ENCODE measurements at places on chromosomes 5 and 9. TPM values are rescaled to one million over a fixed set of nuclear protein-coding genes. Genes with fewer than 3 reads are reported as not detected.

GRCh38 chr9:126719618-126720031 is 85.2 kb upstream of the ZBTB43 start:
- DNase-seq: peak; percentile 92

GRCh38 chr5:39891376-39891775 is 466.6 kb upstream of the DAB2 start:
- DNase-seq: no peak

- DNase-seq: peak; percentile 93
These were observed 378.9 kb downstream of the KCTD16 start for GRCh38 chr5:144549580-144549979.

- no peak for DNase-seq
These were observed 22.1 kb downstream of the GFPT2 start for GRCh38 chr5:180330810-180331646.

- no peak for DNase-seq
These were observed 76.8 kb downstream of the PTPN3 start for GRCh38 chr9:109421026-109421970.

DNA sequence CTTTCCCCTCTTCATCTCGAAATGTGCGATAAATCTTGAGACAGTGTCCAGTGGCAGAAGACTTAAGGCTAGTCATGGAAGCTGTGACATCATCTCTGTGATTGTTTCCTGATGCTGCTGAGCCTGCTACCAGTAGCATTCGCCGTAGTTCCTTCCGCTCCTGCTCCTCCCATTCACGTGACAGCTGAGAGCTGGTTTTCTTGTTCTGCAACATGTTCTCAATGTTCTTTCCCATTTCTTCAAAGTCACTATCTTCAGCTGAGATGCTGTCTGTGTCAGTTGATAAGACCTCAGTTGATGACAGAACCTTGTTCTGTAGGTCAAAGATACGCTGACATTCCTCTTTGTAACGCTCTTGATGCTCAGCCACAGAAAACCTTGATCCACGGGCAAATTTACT is 3.5 kb downstream of the TAF1L start:
- no peak for DNase-seq

- no peak for DNase-seq
These were observed 2.1 kb downstream of the NPR2 start for GRCh38 chr9:35793461-35793860.

GRCh38 chr5:179332741-179333290 is 12.4 kb downstream of the ADAMTS2 start:
- DNase-seq: no peak

- no peak for DNase-seq
These were observed 35.1 kb downstream of the IRX4 start for GRCh38 chr5:1847611-1848010.

DNA sequence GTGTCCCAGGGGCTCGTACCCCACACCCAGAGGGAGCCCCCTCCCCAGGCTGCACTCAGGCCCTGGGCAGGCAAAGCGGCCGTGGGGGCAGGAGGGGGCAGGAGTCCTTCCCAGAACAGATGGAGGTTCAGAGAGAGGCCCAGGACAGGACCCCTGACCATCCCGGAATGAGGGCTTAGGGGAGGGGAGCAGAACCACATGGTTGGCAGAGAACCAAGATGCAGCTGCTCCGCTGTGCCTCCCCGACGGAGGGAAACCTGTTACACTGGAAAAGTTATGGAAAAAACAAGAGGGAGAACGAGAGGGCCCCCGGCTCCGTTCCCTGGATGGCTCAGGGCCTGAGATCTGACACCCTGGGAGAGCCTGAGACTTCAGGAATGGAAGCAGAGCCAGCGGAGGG is 22.7 kb downstream of the SLC12A7 start:
- no peak for DNase-seq

GRCh38 chr5:155342956-155343355 is 329.4 kb downstream of the KIF4B start:
- no peak for DNase-seq

- no peak for DNase-seq
These were observed 208.0 kb downstream of the CHSY3 start for GRCh38 chr5:130112246-130112645.

- no peak for DNase-seq
These were observed 22.9 kb upstream of the HMGCS1 start for GRCh38 chr5:43336159-43336558.

DNA sequence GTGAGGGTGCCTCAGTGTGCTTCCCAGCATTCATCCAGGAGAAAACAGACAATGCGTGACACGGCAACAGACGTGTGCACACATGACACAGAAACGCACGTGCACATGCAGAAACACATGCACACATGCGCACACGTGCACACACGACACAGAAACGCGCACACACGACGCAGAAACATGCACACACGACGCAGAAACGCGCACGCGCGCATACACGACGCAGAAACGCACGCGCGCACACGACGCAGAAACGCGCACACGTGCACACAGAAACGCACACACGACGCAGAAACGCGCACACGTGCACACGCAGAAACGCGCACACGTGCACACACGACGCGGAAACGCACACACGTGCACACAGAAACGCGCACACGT is 16.5 kb downstream of the TPPP start:
- no peak for DNase-seq

- DNase-seq: no peak
These were observed 7.7 kb downstream of the ZSWIM6 start for GRCh38 chr5:61339764-61340163.

DNA sequence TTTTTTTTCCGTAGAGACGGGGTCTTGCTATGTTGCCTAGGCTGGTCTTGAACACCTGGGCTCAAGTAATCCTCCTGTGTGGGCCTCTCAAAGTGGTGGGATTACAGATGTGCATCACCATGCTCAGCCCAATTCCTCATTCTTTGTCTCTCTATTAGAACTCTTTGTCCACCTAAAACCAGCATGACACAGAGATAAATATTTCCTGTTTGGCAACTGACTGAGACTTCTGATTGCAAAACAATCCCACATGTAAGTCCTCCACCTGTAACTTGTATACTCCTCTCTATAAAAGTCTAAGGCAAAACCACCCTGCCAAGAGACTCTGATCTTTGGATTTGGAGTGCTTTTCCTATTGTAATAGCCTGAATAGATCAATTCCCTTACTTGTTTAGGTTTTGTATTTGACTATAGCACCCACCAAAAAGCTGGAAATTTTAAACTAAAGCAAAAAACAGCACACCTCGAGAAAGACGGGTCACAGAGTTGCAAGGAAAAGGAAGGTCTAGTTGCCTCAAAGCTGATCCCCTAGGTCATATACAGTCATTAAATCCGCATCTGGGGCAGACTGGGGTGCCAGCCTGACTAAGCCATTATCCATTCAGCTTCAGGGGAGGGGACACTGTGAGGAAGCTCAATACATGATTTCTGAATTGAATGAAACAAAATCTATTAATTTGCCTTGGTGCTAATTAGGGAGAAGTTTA is 13.5 kb upstream of the KIF27 start:
- DNase-seq: no peak

- no peak for DNase-seq
These were observed 61.6 kb downstream of the PSAT1 start for GRCh38 chr9:78358329-78359051.

DNA sequence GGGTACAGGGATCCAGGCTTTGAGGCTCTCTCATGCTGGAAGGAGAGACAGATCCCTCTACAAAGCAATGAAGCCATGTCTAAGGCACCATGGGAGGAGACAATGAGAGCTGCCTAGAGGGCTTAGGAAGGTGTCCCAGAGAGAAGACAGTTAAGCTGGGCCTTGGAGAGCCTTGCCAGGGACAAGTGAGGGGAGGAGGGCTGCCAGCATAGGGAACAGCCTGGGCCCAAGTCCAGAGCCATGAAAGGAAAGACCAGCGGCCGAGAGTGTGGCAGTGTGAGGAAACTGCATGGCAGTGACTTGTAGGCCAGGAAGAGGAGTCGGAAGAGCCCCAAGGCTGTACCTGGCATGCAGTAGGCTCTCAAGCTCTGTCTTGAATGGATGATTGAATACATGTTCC is 88.5 kb downstream of the PSD2 start:
- no peak for DNase-seq

- DNase-seq: no peak
These were observed 1.5 kb downstream of the FAM170A start for GRCh38 chr5:119630752-119631440.

GRCh38 chr5:148626986-148627385 is 27.3 kb downstream of the HTR4 start:
- DNase-seq: no peak

DNA sequence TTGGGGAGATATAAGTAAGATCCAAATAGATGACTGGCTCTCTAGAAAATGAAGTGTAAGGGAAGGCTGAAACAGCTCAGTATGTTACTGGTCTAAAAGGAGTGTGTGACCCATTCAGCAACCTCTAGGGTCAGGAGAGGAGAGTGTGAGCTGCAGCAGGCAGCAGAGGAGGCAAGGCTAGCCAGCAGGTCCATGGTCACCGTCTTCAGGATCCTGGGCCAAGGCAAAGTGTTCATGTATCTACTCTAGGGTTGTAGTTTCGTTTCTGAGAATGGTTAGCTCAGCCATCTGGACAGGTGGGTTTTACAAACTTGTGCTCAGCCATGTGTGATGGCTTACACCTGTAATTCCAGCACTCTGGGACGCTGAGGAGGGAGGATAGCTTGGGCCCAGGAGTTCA is 13.7 kb downstream of the MYO10 start:
- no peak for DNase-seq

- DNase-seq: no peak
These were observed 7.7 kb downstream of the SNX18 start for GRCh38 chr5:54525261-54525660.

DNA sequence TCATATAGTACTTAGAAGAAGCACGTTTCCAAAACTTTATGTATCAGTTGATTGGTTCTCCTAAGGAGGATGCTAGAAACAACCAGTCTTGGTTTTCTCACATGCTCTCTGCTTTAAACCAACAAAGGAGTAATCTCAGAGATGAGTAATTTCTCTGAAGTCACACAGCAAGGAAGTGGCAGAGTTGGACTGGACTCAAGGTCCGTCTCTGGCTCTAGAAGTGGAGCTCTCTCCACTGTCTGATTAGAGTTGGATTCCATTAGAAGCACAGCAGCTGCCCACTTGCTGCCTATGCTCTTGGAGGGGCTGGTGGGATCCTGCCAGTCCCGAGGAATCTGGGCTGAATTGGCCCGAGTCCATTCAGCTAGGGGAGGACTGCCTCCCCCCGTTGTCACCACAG is 21.0 kb downstream of the RALGPS1 start:
- DNase-seq: no peak

GRCh38 chr9:7561527-7562080 is 238.0 kb downstream of the DMAC1 start:
- no peak for DNase-seq

GRCh38 chr9:27599102-27599869 is 26.0 kb upstream of the C9orf72 start:
- no peak for DNase-seq

DNA sequence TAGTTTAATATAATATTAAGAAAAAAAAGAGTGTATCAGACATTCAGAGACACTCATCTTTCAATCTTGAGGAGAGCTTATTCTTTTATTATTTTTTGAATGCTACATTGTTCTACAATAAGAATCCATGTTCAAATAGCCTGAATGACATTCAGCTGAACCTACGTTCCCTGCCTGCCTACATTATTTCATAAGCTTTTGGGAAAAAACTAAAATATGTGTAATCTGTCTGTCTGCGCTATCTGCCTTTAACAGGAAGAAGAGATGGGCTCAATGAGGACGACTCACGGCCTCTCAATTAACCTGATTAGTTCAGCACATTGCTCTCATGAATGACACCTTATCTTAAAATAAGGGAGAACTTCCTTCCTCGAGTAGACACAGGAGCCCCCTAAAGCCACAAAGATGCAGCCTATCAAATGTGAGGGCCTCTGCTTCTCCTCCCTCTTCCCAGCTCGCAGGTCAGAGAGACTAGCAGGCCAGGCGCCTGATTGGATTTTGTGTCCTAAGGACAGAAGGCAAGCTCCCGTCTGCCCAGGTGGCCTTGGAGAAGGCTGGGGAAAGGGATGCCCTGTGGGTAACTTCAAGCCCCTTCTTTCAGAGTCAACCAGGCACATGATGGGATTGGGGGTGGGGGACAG is 37.8 kb downstream of the EBF1 start:
- no peak for DNase-seq

- peak; percentile 88 for DNase-seq
These were observed 74.2 kb downstream of the SHB start for GRCh38 chr9:37994639-37995347.

GRCh38 chr9:78187763-78188484 is 48.0 kb upstream of the CEP78 start:
- no peak for DNase-seq

- no peak for DNase-seq
These were observed 18.6 kb upstream of the NPM1 start for GRCh38 chr5:171369056-171369455.

DNA sequence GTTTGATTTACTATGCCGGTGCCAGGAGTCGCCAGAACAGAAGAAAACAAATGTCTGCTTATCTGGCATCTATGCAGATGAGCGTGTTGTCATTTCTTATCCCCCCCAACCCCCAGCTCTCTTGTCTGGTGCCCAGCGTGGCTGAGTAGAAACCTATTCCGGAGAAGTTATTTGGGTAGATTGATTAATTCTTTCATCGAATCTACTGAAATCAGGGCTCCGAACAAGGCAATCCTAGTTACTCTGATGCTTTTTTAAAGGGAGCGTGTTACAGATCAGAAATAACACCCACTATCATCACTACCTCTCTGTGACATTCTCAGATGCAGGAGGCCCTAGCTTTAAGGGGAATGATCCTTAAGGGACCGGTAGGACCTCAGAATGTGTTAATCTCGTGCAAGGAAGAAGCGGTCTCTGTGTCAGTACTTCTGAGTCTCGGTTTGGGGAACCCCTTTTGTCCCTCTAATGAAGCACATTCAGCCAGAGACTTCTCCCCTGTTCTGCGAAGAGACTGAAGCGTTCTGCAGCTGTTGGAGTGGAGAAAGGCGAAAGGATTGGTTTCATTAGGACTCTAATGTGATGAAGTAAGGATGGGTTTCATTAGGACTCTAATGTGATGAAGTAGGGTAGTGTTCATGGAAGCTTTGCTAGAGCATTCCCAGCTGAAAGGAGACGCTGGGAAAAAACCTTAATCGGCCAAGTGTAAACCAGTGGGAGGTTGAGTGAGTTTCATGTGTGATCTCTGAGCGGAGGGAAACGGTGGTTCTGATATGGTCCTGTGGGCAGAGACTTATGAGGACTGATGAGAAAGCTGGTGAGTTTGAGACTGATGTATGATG is 1.5 kb downstream of the PIP5K1B start:
- no peak for DNase-seq

- DNase-seq: no peak
These were observed 2.3 kb upstream of the HEMGN start for GRCh38 chr9:97940233-97940632.

AK6 gene
- polyA plus RNA-seq: 51.6 TPM

ANP32B gene
- polyA plus RNA-seq: 318 TPM

GABRG2 gene
- 0.11 TPM for polyA plus RNA-seq

NTRK2 gene
- 3.8 TPM for polyA plus RNA-seq

ECSCR gene
- 72.6 TPM for polyA plus RNA-seq

C7 gene
- 511 TPM for polyA plus RNA-seq

BAAT gene
- 0.70 TPM for polyA plus RNA-seq

SLC44A1 gene
- polyA plus RNA-seq: 76.8 TPM

PCDHGA12 gene
- polyA plus RNA-seq: 2.7 TPM

PCDHB12 gene
- 5.5 TPM for polyA plus RNA-seq
